T47D (cell line): ENCODE measurements at places on chromosomes 2 and 18.

DNA sequence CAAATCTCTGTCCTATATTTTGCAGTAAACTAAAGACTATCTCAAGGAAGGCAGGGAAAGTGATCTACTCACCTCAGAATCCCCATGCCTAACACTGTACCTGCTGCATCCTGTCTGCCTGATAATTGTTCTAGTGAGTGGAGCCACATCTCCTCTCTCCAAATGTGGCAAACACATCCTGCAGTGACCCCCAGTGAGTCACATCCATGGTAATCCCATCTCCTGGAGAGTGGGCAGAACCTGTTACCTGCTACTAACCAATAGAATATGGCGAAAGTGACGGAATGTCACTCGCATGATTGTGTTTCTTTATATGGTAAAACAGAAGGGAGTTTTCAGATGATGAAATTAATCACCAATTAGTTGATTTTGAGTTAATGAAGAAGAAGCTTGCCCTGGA is 353.8 kb upstream of the DLGAP1 start:
- DNase-seq: no peak

GRCh38 chr2:63059793-63060471 is 9.3 kb downstream of the OTX1 start:
- DNase-seq: no peak

- no peak for DNase-seq
Observed at GRCh38 chr18:70333757-70334156, 44.9 kb downstream of the SOCS6 start.

DNA sequence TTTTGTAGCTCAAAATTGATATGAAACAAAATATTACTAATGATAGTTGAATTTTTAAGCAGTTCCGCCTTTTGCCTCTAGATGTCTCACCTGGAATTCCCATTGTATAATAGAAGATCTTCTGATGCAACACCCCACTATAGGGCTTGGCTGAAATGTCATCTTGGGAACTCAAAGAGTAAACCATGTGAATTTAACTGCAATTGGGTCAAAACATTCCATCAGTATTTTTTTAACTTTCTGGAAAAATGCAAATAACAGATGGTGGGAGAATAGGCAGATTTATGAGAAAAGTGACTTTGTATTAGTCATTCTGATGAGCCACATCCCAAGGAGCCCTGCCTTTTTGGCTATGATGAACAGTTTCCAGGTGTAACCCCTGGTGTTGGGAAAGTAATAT is 489.9 kb downstream of the NYAP2 start:
- peak; percentile 6 for DNase-seq

- peak; percentile 72 for DNase-seq
Observed at GRCh38 chr2:236250286-236250685, 13.9 kb downstream of the ASB18 start.

DNA sequence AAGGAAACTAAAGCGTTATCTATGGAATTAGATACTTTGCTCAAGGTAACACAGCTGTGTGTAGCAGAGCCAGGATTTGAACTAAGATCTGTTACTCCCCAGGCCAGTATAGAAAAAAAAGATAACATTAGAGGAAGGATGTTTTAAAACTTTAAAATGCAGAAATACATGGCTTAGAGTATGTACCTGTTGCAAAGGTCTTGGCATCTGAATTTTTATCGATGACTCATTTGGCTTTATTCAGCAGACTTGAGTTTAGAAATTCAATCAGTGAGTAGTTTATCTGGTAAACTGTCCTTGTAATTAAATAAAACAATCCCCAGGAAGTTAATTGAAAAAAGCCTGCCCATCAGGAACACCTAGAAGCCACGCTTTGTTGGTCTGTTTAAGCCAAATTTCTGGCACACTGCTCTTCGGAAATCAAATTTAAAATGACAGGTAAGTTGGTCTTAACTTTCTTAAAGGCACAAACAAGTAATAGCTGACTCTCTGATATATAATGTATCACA is 36.9 kb downstream of the SCN9A start:
- no peak for DNase-seq

GRCh38 chr2:32485399-32485798 is 128.6 kb downstream of the BIRC6 start:
- no peak for DNase-seq

DNA sequence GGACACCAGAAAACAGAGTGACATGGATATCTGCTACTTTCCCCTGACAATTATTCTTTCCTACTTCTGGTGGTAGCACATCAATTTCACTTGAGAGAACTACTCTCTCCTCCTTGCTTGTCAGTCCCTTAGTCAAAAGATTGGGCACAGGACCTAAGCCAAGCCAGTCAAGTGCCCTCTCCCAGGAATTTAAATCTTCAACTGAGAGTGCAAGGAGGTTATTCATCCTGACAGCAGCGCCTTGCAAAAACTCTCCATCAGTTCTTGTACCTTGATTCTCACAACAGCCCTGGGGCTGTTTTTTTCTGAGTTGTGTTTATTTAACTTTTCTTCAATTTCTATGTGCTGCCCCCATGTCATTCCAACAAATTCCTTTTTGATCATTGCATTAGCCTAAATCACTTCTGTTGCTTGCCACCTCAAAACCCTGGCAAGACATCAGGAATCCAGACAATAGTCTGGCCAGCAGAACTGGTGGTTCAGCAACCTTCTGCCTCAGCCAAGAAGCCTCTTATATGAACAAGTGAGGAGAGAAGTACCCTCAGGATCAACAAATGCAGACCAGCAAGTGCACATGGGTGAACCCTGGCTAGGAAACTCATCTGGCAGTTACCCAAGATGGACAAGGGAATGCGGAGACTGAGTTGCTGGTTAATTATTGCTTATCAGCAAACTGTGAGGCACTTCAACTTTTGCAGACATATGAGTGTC is 19.4 kb downstream of the COL4A3 start:
- no peak for DNase-seq

GRCh38 chr2:204361738-204362137 is 183.5 kb upstream of the PARD3B start:
- DNase-seq: no peak

- no peak for DNase-seq
Observed at GRCh38 chr2:233976690-233977294, 59.6 kb downstream of the TRPM8 start.

- no peak for DNase-seq
Observed at GRCh38 chr2:136019306-136019705, 33.9 kb upstream of the DARS1 start.

DNA sequence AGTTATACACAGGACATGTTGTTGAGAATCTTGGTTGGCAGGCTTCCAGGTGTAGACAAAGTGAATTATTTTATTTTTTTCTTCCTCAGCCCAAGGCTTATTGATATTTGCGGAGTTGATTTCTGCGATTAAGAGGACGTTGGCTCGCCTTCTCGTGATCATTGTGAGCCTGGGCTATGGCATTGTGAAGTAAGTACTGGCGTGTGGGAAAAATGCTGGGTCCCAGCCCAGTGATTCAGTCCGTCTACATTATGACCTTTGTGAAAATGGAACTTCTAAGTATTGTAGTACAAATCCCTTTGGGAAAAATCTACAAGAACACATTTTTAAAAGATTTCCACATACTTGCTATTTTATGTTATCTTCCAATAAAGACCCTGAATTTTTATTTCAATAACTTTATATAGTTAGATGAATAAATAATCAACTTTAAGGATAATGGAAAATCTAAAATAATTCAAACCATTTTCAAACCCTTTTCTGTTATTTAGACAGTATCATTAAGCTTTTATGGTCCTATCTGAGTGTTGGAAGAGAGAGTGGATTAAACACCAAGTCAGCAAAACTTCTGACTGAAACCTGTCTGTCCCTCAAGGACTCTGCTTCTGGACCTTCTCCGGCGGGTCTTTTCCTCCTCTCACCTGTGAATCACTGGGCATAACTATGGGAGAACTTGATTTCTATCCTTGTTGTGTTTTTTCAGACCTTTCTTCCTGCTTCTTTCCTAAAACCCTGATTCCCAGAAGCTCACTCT is 31.0 kb downstream of the TMEM87B start:
- no peak for DNase-seq

DNA sequence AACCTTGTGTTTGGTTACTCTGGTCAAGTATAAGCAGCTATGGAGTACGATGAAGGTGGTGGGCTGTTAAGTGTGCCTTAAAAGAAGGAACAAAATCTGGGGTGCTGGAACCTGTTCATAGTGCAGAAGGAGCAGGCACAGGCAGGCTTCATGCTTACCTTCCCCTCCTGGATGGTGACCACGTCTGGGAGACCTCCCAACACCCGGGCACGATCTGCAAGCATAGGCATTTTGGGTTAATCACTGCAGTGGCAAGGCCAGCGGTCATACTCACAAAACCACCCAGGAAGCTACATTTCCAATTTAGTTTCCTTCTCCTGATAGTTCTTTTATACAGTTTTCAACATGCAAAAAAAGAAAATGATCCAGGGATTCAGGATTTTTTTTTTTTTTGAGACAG is 58.7 kb upstream of the LPIN2 start:
- DNase-seq: no peak

GRCh38 chr18:12287684-12288402 is 20.2 kb upstream of the TUBB6 start:
- peak; percentile 59 for DNase-seq

- DNase-seq: no peak
Observed at GRCh38 chr2:204116159-204116792, 179.7 kb downstream of the ICOS start.

DNA sequence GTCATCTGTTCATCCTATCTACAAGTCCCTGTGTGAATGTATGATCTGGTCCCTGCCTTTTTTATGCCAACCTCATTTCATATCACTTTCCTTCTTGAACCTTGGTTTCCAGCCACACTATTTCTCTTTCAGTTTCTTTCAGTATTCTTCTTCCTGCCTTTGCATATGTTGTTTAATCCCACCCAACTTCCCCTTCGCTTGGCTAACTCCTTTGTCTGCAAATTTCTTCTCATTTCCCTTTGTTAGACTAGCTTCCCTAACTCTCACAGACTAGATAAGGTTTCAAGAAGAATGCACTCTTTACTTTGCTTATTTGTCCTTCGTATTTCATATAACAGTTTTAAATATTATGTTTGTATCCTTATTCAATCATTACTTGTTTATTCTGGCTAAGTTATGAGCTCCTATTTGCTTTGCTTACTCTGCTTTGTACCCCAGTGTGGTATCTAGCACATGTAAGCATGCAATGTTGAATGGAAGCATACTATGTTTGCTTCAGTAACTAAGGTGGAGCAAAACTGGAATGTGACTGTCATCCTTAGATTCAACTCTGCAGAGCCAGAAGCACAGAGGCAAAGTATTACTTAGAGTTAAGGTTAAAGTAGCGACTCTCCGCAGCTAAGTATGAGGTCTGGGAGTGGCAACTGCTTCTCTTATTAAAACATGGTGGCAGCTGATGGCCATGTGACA is 681.3 kb downstream of the CPS1 start:
- no peak for DNase-seq

DNA sequence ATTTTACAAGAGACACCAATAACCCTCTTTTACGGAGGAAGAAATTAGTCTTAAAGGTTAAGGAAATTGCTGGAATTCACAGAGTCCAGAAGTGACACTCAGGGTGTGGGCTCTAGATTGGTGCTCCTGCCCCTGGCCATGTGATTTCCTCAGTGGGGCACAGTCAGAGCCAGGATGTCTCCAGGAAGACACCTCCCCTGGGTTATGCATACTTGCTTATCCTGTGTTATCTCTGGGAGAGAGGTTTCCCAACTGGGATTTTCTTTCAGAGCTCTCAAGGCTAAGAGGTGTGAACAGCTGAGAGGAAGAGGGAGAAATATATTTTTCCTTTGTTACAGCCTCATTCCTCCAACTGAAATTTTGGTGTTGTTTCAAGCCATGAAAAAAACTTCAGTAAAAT is 125.6 kb upstream of the CELF4 start:
- DNase-seq: no peak

- DNase-seq: no peak
Observed at GRCh38 chr2:43210467-43211303, 15.7 kb downstream of the ZFP36L2 start.

DNA sequence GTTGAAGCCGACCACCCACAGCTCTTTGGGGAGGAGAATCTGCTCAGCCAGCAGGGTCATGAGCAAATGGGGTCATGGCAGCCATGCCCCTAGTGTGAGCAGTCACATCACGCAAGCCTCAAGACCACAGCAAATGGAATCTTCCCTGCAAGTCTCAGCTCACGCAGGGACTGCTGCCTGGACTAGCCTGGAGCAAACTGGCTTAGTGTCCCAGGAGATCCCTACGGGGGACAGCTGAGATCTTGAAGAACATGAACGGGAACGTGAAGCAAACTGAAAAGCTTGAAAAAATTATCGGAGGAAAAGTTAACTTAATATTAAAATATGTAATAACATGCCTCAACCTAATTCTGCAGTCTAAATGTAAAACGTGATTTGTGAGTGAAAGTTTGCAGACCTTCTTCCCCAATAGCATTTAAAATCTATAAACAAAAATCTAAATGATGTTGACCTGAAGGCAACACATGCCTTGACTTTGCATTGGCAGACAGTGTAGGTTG is 118.4 kb downstream of the FAM124B start:
- DNase-seq: no peak

GRCh38 chr2:189566046-189566445 is 14.5 kb downstream of the SLC40A1 start:
- DNase-seq: no peak

GRCh38 chr2:222146488-222146887 is 152.3 kb downstream of the PAX3 start:
- DNase-seq: no peak

DNA sequence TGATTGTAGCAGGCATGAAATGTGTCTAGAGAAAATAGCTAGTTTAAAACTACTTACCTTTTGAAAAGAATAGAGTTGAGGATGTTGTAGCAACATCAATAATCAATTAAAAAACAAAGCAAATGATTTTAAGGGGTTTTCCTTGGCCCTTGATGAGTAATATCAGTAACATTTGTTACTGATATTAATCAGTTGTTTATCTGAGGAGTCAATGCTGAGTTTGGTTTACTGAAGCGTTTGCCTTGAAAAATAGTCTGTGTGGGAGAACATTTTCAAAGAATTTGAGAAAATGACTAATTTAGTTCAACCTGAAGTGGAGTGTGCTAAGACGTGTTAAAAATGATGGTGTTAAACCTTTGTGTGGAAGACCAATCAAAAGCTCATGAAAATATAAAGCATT is 9.3 kb downstream of the PTH2R start:
- no peak for DNase-seq

GRCh38 chr2:54543733-54544396 is 87.7 kb downstream of the SPTBN1 start:
- no peak for DNase-seq

GRCh38 chr2:230688490-230688889 is 24.2 kb upstream of the CAB39 start:
- no peak for DNase-seq

- DNase-seq: no peak
Observed at GRCh38 chr2:38754049-38754448, 2.9 kb upstream of the SRSF7 start.

GRCh38 chr2:60306267-60306861 is 247.1 kb downstream of the BCL11A start:
- DNase-seq: no peak

DNA sequence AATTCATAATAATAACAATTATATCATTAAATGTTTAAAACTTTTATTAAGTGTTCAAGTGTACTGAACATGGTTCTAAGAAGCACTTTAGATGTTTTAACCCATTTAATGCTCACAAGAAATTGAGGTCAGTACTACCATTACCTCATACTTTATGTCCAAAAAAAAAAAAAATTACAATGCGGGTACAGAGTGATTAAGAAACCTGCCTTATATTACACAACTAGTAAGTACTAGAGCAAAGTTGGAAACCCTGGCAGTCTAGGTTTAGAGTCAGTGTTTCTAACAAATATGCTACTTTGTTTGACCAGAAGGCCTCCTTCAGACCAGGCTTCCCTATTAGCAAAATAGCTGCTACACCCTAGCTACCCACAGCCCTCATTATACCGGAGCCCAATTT is 28.5 kb downstream of the PLEKHM3 start:
- no peak for DNase-seq

- DNase-seq: no peak
Observed at GRCh38 chr2:89829828-89830227, 1138.4 kb downstream of the RPIA start.
